HuH-7.5 (cell line): ENCODE measurements at places on chromosomes 4 and X.

GRCh38 chr4:5220028-5220427 is 168.7 kb downstream of the STK32B start:
- no peak for DNase-seq

DNA sequence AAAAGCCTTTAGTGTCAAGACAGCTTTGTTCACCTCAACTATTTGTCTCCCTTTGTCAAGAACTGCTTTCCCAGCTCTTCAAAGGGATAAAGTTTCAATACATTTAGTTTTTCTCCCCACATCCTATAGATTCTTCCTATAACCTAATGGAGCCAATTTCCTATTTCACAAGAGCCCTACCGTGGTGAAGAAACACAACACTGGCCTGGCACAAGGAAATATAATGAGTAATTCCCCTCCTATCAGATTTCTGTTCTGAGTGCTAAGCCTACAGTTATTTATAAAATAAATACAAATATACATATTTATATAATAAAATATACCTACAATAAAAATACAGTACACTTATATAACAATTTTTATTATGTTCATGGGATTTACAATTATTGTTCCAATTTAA is 89.9 kb downstream of the SHISA3 start:
- DNase-seq: no peak

- DNase-seq: no peak
Measured at GRCh38 chr4:16585053-16585452, 313.4 kb downstream of the LDB2 start.

- DNase-seq: no peak
Measured at GRCh38 chrX:111634823-111635729, 45.9 kb upstream of the ALG13 start.

DNA sequence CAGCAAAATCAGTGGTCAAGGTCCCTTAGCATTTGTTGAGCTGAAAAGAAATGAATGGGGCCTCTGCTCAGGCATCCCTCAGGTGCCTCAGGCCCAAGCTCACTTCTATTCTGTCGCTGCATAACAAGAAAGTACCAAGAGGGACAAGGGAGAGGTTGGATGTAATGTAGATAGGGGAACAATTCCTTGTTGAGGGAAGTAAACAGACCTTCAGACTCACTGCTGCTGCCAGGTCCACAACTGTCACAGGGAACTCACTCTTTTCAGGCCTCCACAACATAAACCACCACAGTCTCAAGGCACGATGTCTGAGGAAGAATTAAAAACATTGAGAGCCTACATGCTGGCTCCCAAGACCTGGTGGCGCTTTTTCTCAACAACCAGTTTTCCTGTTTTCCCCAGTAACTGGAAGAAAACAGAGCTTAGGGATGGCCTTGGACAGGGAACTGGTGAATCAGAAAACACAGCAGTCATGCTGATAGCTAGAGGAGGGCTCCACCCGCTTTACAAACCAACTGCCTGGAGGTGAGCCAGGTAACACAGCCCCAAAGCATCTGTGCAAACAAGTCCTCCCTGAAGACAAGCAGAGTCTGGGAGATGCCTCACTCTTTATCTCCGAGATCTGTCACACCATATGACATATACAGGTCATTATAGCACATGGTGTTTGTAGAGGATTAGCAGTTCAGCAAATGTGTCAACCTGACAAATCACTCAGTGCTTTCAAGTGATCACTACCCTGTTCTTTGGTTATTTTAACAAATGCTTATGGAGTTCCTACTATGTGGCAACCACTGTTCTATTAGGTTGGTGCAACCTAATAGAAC is 14.3 kb upstream of the AWAT1 start:
- DNase-seq: no peak

DNA sequence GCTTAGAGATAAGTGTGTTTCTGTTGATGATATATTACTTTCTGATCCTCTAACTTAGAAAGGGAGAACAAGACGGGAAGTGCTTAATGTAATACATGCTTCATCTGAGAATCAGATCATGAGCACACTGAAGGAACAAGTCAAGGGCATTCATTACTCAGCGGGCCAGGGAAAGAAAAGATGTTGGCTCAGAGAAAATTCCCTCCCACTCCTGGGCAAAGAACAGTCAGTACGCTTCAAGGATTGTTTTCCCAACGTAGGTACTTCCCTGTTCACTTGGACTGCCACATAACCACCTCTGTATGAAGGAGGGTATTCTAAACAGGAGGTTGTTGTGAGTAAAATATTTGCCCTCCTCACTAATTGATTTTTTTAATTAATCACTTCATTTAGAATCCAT is 374.5 kb upstream of the FMR1 start:
- no peak for DNase-seq

- peak; percentile 59 for DNase-seq
Measured at GRCh38 chr4:41256740-41257256, at the start of gene UCHL1. UCHL1 (plus strand) TSS chr4:41256928; CDS start chr4:41256977, 49 bp downstream.

- DNase-seq: no peak
Measured at GRCh38 chr4:23680671-23681518, 209.0 kb downstream of the PPARGC1A start.

DNA sequence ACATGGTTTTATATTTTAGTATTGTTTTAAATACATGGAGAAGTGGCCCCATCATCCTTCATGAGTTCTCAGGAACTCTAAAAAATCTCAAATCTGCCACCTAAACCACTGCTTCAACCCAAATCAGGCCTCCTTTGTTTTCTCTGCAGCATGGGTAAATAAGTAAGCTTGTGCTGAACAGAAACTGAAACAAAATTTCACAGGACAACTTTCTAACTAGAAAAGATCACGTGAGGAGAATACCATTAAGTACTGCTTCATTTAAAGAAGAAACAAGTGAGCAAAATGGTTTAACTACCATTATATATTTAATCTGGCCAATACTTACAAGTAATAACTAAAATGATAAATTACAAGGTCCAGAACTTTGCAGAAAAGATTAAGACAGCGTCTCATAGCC is 2.5 kb downstream of the ARAP2 start:
- DNase-seq: no peak

GRCh38 chr4:168212656-168213055 is 105.9 kb downstream of the DDX60 start:
- DNase-seq: no peak

GRCh38 chrX:45769761-45770582 is 569.3 kb upstream of the DIPK2B start:
- peak; percentile 20 for DNase-seq

DNA sequence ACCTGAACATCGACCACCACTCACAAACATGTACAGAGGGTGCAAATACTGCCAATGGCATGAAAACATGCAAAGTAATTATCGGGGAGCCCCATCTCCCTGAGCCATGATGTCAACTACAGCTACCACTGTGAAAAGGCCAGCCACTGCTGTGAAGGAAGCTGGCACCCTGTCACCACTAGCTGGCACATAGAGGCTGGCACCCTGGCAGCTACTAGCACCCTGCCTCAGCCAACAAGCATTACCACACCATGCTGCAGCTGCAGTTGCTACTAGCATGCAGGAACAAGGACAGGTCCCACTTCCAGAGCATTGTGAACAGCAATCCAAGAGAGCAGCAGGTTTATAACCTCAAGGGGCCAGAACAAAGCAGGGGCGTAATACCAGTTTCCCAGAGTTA is 81.4 kb downstream of the PRR32 start:
- DNase-seq: no peak

- DNase-seq: no peak
Measured at GRCh38 chrX:130726661-130727060, 176.3 kb downstream of the ENOX2 start.

GRCh38 chrX:47446431-47446830 is 36.6 kb downstream of the ZNF41 start:
- no peak for DNase-seq

DNA sequence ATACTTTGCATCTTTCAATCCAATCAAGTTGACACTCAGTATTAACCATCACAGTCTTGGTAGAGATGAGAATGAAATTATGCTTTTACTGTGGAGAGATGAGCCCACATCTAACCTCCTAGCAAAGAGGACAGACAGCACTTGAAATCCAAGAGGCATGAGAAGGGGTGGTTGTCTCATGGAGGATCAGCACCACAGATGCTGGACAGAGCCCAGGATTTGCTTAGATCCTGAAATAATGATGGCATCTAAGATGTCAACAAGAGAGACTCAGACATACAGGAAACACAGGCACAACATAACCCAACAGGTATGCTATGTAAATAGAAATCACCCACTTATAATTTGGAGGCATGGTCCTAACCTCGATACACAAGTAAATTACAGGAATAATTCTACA is 74.3 kb upstream of the VCX2 start:
- DNase-seq: no peak

DNA sequence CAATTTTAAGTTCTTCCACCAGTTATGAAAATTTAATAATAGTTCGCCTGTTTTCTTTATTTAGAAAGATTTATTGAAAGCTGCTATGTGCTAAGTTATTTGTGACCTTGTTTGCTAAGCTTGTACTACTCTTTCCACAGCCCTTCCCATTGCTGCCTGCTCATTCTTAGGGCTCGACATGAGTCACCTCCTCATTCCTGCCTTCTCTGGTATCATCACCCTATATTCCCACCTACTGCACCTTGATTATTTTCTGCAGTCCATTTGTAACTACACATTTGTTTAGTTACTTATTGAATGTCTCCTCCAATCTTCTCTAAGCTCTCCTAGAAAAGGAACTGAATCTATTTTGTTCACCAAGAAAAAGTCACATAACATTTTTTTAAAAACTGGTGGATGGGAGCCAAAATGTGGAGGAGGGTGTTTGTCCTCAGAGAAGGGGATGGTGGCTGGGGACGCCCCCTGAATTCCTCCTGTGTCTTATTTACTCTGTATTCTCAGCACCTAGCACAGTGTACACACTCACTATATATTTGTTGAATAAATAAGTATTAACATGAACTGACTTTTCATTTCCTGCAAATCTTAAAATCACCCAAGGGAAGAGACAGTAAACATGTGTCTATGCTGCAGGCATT is 3.7 kb upstream of the RAB9A start:
- no peak for DNase-seq

GRCh38 chrX:15567886-15568616 is 32.7 kb downstream of the ACE2 start:
- no peak for DNase-seq

DNA sequence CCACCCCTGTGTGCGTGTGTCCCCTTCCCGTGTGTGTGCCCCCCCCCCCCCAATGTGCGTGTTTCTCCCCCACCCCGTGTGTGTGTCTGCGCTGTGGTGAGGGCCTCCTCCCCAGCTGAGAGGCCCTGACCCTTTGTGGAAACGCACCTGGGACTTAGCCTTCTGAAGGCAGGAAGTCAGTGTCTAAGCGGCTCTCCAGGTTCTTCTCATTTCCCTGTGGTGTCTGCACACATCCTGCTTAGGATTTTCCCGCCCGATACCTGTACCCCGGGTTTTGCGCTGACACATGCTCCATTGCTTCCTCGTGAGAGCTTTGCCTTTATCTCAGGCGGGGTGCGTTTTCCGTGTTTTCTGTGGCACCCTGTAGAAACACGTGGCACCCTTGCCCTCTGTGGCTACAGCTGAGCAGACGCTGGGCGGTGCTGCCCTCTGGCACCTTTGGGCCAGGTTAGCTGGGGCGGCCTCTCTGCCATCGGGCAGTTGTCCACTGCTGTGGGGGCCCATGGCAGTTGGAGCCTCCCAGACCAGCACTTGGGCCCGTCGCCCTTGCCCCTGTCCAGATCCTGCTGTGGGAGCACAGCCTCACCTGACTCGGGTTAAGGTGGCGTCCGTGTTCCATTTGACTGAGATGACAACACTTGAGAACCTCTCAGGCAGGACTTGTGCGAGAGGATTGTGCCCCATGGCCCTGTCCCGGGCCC is 26.3 kb downstream of the MAEA start:
- no peak for DNase-seq

GRCh38 chr4:136112116-136112515 is 1420.2 kb downstream of the PCDH18 start:
- no peak for DNase-seq

DNA sequence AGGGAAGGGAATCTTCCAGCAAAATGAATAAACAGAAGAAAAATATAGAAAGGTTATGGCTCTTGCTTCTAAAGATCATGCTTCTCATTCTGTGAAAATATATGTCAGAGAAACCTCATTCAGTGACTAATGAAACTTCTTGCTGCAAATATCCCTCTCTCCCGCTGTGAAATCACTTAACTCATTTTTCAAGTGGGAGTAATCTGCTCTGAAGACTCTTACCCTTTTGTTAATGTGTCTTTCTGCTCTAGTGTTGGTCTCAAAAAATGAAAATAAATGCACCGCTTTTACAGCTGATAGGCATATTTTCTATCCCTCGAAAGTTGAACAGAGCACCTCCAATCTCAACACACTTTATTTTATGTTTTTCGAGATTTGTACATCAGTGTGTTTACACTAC is 252.3 kb downstream of the NLGN4X start:
- no peak for DNase-seq

GRCh38 chr4:82852751-82853285 is 38.1 kb downstream of the SEC31A start:
- DNase-seq: no peak

DNA sequence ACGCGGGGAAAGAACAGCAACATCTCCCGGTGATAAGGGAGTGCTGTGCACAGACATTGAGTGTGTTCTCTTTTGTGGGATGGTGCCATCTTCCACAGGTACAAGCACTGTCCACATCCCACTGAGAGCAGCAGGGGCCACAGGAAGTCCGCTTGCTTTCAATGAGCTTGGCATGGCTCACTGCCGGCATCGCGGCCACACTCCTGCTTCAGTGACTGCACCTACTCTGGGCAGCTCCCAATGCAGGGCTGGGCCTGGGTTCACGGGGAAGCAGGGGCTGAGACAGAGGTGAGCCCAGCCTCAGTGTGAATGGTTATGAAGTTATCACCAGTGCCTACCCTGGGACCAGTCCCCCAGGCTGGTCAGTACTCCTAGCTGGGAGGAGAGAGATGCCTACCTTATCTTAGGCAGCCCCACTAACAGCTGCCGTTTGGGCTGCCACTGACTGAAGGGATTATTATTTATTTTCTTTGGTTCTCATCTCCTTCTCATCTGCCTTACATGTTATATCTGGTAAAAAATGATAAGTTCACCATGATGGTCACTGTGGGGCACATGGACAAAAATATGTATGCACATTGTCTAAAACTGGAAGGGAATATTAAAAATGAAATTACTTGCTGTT is 99.2 kb downstream of the MGST2 start:
- no peak for DNase-seq

- no peak for DNase-seq
Measured at GRCh38 chrX:33339219-33339618, 127.9 kb upstream of the DMD start.

DNA sequence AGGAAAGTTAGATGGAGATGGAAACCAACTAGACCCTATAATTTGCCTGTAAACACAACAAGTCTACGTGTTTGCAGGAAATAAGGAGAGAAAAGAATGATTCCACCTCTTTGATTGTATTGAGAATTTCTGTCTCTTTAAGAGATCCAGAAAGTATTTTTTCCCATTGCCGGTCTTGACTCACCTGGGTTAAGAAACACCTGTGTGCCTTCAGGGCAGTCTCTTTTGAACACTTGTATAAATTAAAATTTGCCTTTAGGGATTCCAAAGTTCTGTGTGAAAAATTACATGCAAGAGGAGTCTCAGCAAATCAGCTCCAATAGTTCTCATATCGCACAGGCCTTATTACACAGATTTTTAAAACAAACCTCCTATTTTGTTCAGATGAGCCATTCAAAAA is 46.0 kb upstream of the SMAD1 start:
- DNase-seq: no peak

GRCh38 chrX:11346121-11346682 is 53.0 kb downstream of the AMELX start:
- no peak for DNase-seq

- no peak for DNase-seq
Measured at GRCh38 chr4:144709793-144710525, 64.0 kb downstream of the HHIP start.
